ENCODE measurements at places on chromosomes 2 and 18.

- no peak for DNase-seq
Measured at GRCh38 chr2:162258686-162259085, 15.4 kb upstream of the FAP start.

GRCh38 chr2:164014068-164014731 lies 278.4 kb upstream of the FIGN start:
- no peak for DNase-seq

GRCh38 chr2:58235984-58236383 lies 5.1 kb downstream of the FANCL start:
- no peak for DNase-seq

DNA sequence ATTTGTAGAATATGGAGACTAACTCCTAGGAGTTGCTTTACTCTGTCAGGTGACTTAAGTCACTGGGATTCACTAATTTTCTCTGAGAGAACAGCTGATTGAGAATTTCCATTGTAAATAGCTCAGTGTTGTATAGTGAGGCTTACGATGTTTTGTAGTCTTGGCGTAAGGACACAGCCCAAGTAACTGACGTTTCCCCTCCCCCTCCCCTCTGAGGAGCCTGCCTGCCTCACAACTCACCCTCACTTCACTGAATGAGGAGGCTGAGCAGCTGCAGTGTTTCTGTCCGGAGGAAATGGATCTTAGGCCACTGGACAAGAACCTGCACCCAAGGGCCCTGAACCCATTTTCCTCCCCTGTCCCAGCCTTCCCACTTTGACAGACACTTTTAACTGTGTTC lies 264.6 kb downstream of the PHLPP1 start:
- no peak for DNase-seq

GRCh38 chr2:157264099-157264498 lies 6.6 kb downstream of the GALNT5 start:
- DNase-seq: no peak

GRCh38 chr18:39911716-39912115 lies 2043.3 kb upstream of the PIK3C3 start:
- DNase-seq: no peak

- no peak for DNase-seq
Measured at GRCh38 chr2:111912547-111912946, 14.1 kb downstream of the MERTK start.

DNA sequence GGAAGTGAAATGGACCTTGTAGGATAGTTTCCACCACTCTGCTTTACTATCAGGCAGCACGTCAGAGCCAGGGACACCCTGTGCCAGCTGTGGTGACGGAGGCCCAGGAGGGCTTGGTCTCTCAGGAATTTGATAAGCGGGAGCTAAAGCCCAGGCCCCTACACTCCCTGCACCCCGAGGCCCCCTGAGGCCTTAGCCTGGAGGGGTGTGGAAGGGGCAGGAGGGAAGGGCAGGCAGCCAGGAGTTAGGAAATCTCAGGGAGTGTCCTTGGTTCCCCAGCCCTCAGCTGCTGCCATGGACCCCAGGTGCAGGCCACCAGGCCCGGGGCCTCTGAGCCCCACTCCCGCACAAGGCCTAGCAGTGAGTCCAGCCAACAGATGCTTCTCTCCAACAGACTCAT lies 38.2 kb downstream of the PDIA6 start:
- no peak for DNase-seq

GRCh38 chr2:217942731-217943335 lies 60.0 kb downstream of the TNS1 start:
- no peak for DNase-seq

GRCh38 chr2:230874456-230874855 lies 9.7 kb downstream of the ITM2C start:
- no peak for DNase-seq

- DNase-seq: no peak
Measured at GRCh38 chr2:71462056-71462605, 8.8 kb downstream of the DYSF start.
